ENCODE measurements at places on chromosomes 6 and 20. TPM values are rescaled to one million over a fixed set of nuclear protein-coding genes. Genes with fewer than 3 reads are reported as not detected.

- DNase-seq, result no peak
- peaks cover 8% of the 10 kb centered on the region for H3K4me1 ChIP-seq
- no peak overlapping the region for H3K27ac ChIP-seq
- no peaks in the 10 kb centered on the region for H3K27me3 ChIP-seq
Measured at GRCh38 chr6:125811259-125811658, 20.5 kb downstream of the NCOA7 start.

GRCh38 chr20:17602493-17602892 is 32.6 kb downstream of the DSTN start:
- H3K4me1 ChIP-seq, result no peaks in the 10 kb centered on the region
- no peak overlapping the region for H3K4me3 ChIP-seq
- no peaks in the 10 kb centered on the region for H3K27me3 ChIP-seq
- no peak for DNase-seq
- no peak overlapping the region for H3K27ac ChIP-seq

DNA sequence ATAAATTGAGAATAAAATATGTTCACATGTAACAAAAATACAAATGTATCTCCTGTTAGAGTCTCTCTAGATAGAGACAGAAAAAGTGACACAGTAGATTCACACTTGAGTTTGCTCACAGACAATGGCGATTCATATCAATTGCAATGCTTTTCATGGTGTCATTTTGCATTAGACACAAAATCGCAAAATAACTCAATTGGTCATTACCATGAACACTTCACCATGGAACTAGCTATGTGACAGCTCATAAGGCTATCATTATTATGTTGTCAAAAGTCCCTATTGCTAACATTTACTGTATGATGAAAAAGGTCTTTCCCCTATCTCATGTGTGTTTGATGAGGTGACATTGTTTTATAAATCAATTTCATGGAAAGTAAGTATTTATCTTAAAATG is 249.5 kb upstream of the AGPAT4 start:
- no peaks in the 10 kb centered on the region for H3K36me3 ChIP-seq
- H3K27me3 ChIP-seq, result peaks cover 4% of the 10 kb centered on the region
- no peak overlapping the region for H3K27ac ChIP-seq
- no peak for DNase-seq
- H3K4me3 ChIP-seq, result no peak overlapping the region

The CST1 gene
- total RNA-seq, result 0.39 TPM

DNA sequence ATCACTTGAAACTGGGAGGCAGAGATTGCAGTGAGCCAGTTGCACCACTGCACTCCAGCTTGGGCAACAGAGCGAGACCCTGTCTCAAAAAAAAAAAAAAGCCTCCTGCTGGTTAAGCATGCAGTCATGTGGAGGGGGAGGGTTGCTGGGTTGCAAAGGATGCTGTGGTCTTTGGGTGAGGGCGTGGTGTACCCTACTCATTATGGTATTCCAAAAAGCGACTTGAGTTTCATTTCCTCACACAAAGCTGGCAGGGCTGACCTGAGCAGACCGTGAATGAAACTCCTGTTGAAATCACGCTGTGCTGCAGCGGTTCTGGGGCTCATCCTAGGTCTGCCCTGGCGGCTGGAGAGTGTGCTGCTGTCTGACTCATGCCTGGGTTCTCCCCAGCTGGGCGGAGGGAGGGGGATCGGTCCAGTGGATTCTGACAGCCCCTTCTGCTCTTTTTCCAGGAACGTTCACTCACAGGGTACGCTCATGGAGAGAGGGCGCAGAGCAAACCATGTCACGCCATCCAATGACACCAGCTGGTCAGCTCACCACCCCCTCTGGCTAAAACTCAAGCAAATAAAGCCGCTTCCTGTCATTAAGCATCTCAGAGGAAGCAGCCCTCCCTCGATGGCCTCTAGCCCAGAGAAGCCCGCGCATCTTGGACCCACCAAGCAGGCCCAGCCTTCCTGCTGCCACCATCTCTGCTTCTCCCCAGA is 166.2 kb downstream of the SCML4 start:
- DNase-seq, result peak; percentile 66
- H3K27ac ChIP-seq, result no peak overlapping the region
- no peaks in the 10 kb centered on the region for H3K27me3 ChIP-seq
- peaks cover 9% of the 10 kb centered on the region for H3K36me3 ChIP-seq
- no peak overlapping the region for H3K4me3 ChIP-seq
- peaks cover 33% of the 10 kb centered on the region for H3K4me1 ChIP-seq

The DACT2 gene
- 0.49 TPM for total RNA-seq

The HMGA1 gene
- total RNA-seq, result 639 TPM

DNA sequence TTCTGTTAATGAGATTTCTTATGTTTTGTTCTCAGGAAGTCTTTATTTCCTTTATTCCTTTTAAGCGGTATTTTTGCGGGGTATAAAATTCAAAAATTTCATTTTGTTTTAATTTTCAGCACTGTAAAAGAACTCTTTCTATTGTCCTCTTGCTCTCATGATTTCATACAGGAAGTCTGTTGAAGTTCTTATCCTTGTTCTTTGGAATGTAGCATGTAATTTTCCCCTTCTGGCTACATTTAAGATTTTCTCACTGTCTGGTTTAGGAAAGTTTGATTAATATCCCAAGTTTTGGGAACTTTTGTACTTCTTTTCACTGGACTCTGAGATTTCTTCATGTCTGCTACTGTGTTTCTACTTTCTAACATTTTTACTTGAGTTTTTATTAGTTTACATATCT is 581.4 kb upstream of the GJE1 start:
- no peaks in the 10 kb centered on the region for H3K36me3 ChIP-seq
- no peak overlapping the region for H3K4me3 ChIP-seq
- DNase-seq, result no peak
- H3K27me3 ChIP-seq, result no peaks in the 10 kb centered on the region

The MOXD1 gene
- 19.0 TPM for total RNA-seq

- H3K27ac ChIP-seq, result no peak overlapping the region
- no peak overlapping the region for H3K4me3 ChIP-seq
- H3K27me3 ChIP-seq, result no peaks in the 10 kb centered on the region
- no peaks in the 10 kb centered on the region for H3K36me3 ChIP-seq
Measured at GRCh38 chr20:6287471-6287870, 164.6 kb upstream of the FERMT1 start.

DNA sequence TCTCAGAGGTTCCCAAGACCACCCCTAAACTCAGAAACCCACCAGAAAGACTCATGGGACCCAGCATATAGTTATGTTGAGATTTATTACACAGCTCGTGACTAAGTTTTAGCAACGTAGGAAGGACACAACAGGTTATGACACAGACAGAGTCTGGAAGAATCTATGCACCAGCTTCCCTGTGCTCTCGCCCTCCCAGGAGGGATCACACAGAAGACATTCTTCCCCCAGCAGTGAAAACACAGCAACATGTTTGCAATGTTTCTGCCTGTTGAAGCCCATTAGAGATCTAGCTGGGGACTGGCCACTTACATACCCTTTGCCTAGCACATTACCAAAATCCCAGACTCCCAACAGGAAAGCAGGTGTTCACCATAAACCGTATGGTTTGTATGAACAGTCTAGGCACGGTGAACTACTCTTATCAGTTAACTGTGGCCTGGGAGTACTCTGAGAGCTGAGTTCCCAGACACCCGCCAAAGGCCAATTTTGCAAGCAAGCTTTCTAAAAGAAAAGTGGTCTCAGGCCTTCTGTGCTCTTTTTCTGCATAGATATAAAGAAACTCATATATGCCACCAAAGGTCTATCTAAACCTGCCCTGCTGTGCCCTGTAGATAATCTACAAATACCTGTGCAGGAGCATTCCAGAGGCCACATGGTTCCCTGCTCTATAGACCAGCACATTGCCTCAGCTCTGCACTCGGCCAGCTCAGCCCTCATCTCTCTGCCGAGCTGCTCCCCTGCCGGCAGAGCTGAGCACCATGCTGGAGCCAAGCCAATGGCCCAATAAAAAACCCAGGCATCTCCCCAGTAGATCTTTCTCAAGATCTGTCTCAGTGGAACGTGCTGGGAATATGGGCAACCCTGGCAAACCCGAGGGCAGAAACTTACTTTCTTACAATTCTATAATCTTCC is 69.6 kb upstream of the SMIM28 start:
- no peaks in the 10 kb centered on the region for H3K4me1 ChIP-seq
- H3K27ac ChIP-seq, result no peak overlapping the region
- no peak overlapping the region for H3K4me3 ChIP-seq
- H3K36me3 ChIP-seq, result no peaks in the 10 kb centered on the region
- DNase-seq, result no peak

The LTB gene
- total RNA-seq, result 0.70 TPM

GRCh38 chr6:164996838-164997237 is 312.6 kb downstream of the C6orf118 start:
- no peak for DNase-seq
- no peaks in the 10 kb centered on the region for H3K27me3 ChIP-seq
- H3K27ac ChIP-seq, result no peak overlapping the region
- H3K4me1 ChIP-seq, result no peaks in the 10 kb centered on the region
- H3K4me3 ChIP-seq, result no peak overlapping the region

DNA sequence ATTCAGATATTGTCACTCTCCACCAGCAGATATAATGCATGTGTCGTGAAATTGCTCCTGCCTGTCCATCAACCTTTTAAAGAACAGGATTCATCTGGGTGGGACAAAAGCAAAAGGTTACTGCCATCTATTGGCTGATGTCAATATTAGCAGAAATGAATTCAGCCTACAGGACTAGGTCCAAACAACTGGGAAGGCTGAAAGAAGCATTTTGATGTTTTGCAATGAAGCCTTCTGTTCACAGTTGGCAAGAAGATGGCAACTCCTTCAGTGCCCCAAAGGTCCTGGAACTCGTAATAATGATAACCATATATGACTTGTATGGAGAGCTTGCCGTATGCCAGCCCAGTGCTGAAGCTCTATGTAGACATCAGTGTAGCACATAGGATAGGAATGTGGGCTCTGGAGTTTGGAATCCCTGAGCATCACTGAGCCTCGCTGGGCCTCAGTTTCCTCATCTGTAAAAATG is 7.5 kb downstream of the BCAS1 start:
- no peak overlapping the region for H3K4me3 ChIP-seq
- no peak overlapping the region for H3K27ac ChIP-seq
- peaks cover 7% of the 10 kb centered on the region for H3K4me1 ChIP-seq
- DNase-seq, result peak; percentile 65

GRCh38 chr20:24206995-24207394 is 218.4 kb upstream of the GGTLC1 start:
- H3K27ac ChIP-seq, result no peak overlapping the region
- no peaks in the 10 kb centered on the region for H3K36me3 ChIP-seq
- no peaks in the 10 kb centered on the region for H3K27me3 ChIP-seq

GRCh38 chr20:23528867-23529431 is 38.0 kb downstream of the CST8 start:
- no peaks in the 10 kb centered on the region for H3K4me1 ChIP-seq
- DNase-seq, result no peak
- no peak overlapping the region for H3K4me3 ChIP-seq
- H3K27ac ChIP-seq, result no peak overlapping the region

- H3K27ac ChIP-seq, result no peak overlapping the region
- H3K4me1 ChIP-seq, result peaks cover 9% of the 10 kb centered on the region
- peaks cover 29% of the 10 kb centered on the region for H3K27me3 ChIP-seq
- H3K4me3 ChIP-seq, result peak overlapping the region; percentile 40
- DNase-seq, result peak; percentile 34
- H3K36me3 ChIP-seq, result no peaks in the 10 kb centered on the region
Measured at GRCh38 chr6:89146718-89147700, 1.2 kb downstream of the PM20D2 start.

- no peak overlapping the region for H3K27ac ChIP-seq
- DNase-seq, result no peak
- H3K27me3 ChIP-seq, result no peaks in the 10 kb centered on the region
- H3K36me3 ChIP-seq, result no peaks in the 10 kb centered on the region
- H3K4me3 ChIP-seq, result no peak overlapping the region
Measured at GRCh38 chr6:134449781-134450180, 131.9 kb upstream of the SGK1 start.

The MYLK2 gene
- not detected for total RNA-seq

GRCh38 chr6:109446072-109446471 is 5.5 kb downstream of the SMPD2 start:
- no peak overlapping the region for H3K27ac ChIP-seq
- H3K27me3 ChIP-seq, result no peaks in the 10 kb centered on the region
- no peak overlapping the region for H3K4me3 ChIP-seq
- no peaks in the 10 kb centered on the region for H3K36me3 ChIP-seq
- H3K4me1 ChIP-seq, result peaks cover 6% of the 10 kb centered on the region
- DNase-seq, result no peak

- H3K36me3 ChIP-seq, result peaks cover 12% of the 10 kb centered on the region
- no peak overlapping the region for H3K4me3 ChIP-seq
- H3K4me1 ChIP-seq, result peaks cover 10% of the 10 kb centered on the region
- peak overlapping the region; percentile 39 for H3K27ac ChIP-seq
- DNase-seq, result no peak
- H3K27me3 ChIP-seq, result no peaks in the 10 kb centered on the region
Measured at GRCh38 chr20:32167552-32167951, 40.0 kb downstream of the PLAGL2 start.

- no peak overlapping the region for H3K4me3 ChIP-seq
- H3K4me1 ChIP-seq, result no peaks in the 10 kb centered on the region
- H3K27ac ChIP-seq, result no peak overlapping the region
Measured at GRCh38 chr6:136945072-136945471, 23.0 kb downstream of the SLC35D3 start.

The SLC2A10 gene
- total RNA-seq, result 15.6 TPM

DNA sequence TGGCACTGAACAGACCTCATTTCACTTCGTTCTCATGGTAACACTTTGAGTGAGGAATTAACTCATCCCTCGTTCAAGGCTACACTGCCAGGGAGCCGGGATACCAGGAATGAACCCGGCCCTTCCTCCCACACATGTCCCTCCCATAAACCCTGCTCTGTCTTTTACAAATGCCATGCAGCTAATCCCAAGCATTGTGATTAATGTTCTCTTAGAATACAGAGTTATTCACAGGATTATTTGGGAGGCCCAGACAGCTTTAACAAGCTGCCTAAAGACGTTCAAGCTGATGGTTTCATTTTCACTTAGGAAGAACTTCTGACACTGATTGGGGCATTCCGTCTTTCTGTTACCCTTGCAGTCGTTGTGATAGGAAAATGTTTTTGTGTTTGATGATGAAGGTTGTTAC is 42.5 kb upstream of the CD83 start:
- no peak overlapping the region for H3K27ac ChIP-seq
- no peaks in the 10 kb centered on the region for H3K27me3 ChIP-seq
- no peak overlapping the region for H3K4me3 ChIP-seq
- H3K4me1 ChIP-seq, result no peaks in the 10 kb centered on the region
- peak; percentile 66 for DNase-seq

The DLL1 gene
- total RNA-seq, result 4.7 TPM

The RBM24 gene
- total RNA-seq, result 194 TPM

- H3K4me3 ChIP-seq, result no peak overlapping the region
- H3K27me3 ChIP-seq, result no peaks in the 10 kb centered on the region
- no peak for DNase-seq
- no peaks in the 10 kb centered on the region for H3K36me3 ChIP-seq
Measured at GRCh38 chr6:135996668-135997067, 145.2 kb downstream of the PDE7B start.
